ENCODE measurements at places on chromosomes 2 and 18.

- DNase-seq, result no peak
Observed at GRCh38 chr2:236121546-236121945, 46.6 kb downstream of the GBX2 start.

DNA sequence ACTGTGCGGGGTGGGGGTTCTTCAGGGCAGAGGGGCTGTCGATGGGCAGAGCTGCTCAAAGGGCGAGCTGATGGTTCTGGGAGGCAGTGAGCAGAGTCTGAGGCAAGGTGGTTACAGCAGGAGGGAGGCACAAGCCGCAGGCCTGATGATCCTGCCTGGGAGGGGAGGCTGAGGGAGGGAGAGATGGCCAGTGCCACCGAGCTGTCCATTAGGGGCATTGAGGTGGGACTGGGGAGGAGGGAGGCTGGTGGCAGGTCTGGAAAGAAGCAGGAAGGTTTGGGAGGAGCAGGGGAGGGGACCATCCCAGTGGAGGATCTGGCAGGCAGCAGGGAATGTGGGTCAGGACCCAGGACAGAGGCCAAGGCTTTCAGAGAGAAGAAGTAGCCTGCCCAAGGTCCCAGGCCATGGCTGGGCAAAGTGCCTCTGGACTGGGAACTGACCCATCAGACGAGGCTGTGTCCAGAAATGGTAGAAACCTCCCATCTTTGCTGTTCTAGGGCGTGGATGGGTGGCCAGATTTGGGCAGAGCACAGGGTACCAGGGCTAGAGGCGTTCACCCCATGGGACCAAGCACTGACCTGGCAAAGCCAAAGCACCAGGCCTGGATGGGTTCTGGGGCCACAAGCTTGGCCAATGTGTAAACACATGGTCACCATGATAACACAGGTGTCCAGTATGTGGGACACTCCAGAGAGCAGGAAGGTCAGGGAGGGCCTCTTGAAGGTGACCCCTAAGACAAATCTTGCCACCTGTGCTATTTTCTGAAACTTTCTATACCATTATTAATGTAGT lies 55.5 kb downstream of the INHBB start:
- DNase-seq, result peak; percentile 14

DNA sequence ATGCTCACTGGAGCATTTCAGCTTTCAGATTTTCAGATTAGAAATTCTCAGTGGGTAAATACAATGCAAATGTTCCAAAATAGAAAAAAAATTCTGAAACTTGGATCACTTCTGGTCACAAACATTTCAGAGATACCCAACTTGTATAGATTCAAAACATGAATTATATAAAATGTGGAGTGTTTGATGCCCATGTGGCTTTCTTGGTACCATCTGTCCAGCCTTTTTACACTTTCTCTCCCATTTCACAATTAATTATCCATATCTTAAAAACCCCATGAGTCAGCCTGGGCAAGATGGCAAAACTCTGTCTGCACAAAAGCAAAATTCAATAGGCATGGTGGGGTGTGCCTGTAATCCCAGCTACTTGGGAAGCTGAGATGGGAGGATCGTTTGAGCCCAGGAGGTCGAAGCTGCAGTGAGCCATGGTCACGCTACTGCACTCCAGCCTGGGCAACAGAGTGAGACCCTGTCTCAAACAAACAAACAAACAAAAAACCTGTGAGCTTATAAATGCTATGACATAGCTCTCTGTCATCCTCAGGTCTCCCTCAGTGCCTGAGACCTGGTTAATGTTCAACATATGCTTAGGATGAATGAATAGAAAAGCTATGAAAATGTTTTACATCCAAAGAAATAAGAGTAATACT lies 146.3 kb upstream of the TTC39C start:
- DNase-seq, result no peak

- DNase-seq, result no peak
Observed at GRCh38 chr2:11513319-11513718, 20.5 kb upstream of the GREB1 start.

DNA sequence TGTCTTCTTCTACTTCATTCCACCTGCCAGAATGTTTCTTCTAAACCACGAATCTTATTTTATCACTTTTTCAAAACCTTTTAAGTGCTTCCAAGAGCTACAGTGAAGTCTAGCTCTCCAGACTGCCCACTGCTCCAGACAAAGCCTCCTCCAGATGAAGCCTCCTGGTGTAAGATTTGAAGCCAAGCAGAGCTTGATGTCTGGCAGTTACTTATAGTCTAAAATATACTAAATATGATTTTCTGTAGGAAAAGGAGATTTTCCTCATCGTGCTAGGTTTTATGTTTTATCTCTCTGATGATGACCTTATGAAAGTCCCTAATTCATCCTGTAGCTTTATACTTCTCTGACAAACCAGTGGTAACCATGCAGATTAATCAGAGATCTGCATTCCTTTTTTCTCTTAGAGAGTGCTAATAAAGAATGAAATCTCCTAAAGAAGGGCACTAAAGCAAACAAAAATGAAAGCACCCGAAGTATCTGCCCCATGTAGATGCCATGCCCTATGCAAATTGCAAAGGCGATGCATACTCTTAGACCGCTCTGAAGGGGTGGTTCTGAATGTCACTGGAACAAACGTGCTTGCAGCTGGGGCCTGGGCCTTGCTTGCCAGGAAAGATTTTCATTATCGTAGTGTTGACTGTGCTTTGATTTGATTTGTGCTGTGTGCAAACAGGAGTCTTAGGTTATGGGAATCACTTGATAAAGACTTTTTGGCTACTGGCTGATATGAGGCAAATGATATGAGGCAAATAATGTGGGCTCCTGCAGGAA lies 314.2 kb downstream of the PID1 start:
- DNase-seq, result no peak
